ENCODE measurements at places on chromosomes 6 and 20.

- no peak for DNase-seq
Measured at GRCh38 chr6:36491378-36491965, 48.7 kb downstream of the KCTD20 start.

GRCh38 chr20:53385941-53386767, 207.5 kb downstream of the ZNF217 start:
- DNase-seq, result no peak

GRCh38 chr6:131357501-131357900, 215.5 kb upstream of the ARG1 start:
- no peak for DNase-seq

GRCh38 chr20:19996917-19997316, 20.2 kb upstream of the NAA20 start:
- DNase-seq, result no peak

DNA sequence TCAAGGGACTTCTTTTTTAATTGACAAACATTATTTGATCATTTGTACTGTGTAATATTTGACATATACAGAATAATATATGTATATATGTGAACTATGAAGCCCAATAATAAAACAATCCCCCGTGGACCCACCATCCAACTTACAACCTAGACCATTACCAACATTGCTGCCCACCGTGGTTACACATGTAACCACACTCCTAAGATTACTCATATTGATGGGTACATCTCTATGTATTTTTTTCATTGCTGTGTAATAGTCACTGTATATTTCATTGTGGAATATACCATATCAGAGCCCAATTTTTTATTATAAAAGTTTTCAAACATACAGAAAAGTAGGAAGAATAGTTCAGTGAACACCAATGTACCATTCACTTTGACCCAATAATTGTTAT, 94.3 kb downstream of the RTN4IP1 start:
- no peak for DNase-seq

GRCh38 chr20:4978050-4978918, 23.0 kb downstream of the SLC23A2 start:
- DNase-seq, result no peak

- DNase-seq, result no peak
Measured at GRCh38 chr6:135351635-135352034, 145.9 kb downstream of the AHI1 start.

DNA sequence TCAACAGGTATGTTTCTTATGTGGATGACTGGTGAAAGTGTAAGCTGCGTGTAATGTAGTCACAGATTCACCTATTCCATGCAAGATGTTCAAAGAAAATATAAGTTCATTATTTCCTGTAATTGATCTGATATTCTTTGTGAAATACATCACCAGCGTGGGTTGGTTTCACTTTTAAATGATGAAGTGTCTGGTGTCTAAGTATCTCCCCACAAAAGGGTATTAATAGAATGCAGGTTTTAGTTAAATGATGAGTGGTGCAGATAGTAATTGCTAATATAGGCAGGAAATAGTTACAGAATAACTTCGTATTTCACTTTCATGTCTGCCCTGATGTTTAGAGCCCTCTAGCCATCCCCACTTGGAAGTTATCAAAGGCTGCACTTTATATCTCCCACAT, 22.2 kb downstream of the PGBD1 start:
- DNase-seq, result no peak

DNA sequence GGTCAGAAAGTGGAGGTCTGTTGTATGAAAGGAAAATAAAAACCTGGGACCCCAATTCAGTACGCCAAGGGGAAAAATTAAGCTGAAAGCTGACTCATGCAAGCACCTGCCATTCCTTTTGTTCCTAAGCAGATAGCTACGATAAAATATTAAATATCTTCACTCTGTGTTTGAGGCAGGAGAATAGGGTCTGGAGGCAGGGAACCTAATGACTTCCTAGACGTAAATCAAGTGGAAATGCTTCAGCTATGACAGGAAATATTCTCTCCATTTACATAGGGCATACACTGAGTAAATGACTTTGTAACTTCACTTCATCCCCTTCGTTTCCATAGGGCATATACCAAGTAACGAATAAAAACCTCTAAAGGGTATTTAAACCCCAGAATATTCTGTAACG, 41.0 kb upstream of the IFNGR1 start:
- DNase-seq, result no peak

- DNase-seq, result no peak
Measured at GRCh38 chr20:32649697-32650400, 23.9 kb downstream of the C20orf203 start.

DNA sequence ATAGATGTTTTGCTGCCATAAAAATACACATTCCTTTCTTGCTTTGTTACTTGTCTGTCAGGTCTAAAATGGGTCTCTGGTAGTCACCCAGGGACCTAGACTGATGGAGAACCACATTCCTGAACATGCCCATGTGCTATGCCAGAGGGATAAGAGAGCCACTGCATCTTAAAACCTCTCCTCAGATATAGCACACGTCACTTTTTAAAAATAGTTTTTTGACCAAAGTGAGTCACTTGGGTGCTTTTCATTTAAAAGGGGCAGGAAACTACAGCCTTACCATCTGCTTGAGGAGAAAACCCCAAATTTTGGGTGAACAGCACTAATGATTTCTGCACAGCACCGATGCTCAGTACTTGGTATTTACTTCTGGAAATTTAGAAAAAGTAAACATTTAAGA, 197.8 kb downstream of the OGFRL1 start:
- no peak for DNase-seq

DNA sequence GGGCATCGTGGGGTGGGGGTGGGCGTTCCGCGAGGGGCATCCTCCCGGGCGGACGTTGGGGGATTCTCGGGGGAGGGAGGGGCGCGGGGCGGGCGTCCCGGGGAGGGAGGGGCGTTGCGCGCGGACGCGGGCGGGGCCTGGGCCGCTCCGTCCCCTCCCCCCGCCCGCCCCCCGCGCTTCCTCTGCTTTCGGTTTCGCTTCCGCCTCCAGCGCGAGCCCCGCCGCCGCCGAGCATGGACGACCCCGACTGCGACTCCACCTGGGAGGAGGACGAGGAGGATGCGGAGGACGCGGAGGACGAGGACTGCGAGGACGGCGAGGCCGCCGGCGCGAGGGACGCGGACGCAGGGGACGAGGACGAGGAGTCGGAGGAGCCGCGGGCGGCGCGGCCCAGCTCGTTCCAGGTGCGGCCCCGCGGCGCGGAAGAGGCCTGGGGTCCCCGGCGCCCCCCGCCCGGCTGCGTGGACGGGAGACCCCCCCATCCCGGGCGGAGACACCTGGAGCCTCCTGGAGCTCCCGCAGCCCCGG, at the start of gene OGFR:
TSS of gene OGFR (plus strand) at position 209 of the 528 bp plus-strand sequence. CDS start at position 234, 25 bp downstream.
- DNase-seq, result peak; percentile 67

DNA sequence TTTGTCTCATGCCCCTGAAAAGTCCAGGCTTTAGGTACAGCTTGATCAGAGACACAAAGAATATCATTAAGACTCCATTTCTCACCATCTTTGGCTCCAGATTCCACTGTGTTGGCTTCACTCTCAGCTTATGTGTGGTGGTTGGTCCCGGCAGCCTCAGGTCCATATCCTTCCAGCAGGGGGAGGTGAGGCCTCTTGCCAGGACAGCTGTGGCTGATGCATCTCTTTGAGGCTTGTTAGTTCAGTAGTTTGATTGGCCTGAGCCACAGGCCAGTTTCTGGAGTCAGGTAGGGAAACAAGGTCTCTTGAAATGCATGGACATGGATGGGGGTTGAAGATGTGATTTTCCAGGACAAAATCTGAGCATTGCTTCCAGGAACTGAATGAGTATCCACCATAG, 62.4 kb downstream of the JAG1 start:
- DNase-seq, result no peak

GRCh38 chr6:23349521-23350147, 776.4 kb upstream of the NRSN1 start:
- DNase-seq, result no peak

DNA sequence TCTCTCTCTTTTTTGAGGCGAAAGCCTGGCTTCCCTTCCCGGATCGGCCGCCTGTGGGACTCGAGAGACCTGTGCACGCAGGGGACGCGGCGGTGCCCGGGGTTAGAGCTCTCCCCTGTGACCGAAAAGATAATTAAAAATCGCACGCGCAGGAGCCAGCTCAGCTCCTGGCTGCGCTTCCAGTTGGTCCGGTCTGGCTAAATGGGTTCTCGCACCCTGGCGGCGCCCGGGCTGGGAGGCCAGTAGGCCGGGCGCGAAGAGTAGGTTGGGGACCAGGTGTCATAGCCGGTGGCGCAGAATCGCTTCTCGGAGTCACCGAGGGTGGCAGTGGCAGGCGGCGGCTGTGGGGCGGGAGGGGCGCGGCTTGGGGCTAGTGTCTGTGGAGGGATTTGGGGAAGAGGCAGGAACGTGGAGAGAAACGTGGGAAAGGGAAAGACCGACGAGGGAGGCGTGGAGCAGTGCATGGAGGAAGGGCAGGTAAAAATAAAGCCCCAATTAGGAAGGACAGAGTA, 41.9 kb upstream of the SUPT3H start:
- DNase-seq, result no peak

- no peak for DNase-seq
Measured at GRCh38 chr6:67184405-67184804, 1450.7 kb upstream of the ADGRB3 start.

DNA sequence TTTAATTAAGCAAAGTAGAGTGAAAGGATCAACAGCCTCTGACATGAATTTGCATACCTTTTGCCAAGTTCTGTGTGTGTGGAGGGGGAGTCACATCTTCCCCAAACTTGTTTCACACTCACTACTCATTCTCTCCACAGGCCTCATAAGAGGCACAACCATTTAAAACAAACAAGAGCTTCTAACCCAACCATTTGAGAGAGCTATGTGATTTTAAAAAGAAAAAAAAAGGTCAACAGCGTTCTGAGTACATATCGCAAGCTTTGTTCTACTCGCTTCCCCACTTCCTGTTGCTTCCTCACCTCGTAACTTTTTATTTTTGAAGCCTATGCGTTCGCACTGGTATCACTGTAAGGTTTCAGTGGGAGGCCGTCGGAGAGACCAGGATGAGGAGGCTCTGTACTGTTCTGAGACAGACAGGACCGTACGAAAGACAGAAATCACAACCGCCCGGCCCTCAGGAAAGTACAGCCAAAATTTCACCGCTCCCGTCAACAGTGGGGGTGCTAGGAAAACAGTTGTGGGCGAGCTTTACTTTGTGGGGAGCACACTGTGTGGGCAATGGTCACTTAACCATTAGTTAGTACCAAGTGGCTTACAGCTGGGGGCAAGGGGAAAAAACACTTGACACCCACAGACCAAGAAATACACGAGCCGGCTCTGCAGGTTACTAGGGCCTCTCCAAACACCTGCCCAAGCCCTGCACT, 61.3 kb downstream of the TRERF1 start:
- DNase-seq, result no peak

GRCh38 chr6:163313566-163313965, 101.0 kb upstream of the QKI start:
- DNase-seq, result no peak

DNA sequence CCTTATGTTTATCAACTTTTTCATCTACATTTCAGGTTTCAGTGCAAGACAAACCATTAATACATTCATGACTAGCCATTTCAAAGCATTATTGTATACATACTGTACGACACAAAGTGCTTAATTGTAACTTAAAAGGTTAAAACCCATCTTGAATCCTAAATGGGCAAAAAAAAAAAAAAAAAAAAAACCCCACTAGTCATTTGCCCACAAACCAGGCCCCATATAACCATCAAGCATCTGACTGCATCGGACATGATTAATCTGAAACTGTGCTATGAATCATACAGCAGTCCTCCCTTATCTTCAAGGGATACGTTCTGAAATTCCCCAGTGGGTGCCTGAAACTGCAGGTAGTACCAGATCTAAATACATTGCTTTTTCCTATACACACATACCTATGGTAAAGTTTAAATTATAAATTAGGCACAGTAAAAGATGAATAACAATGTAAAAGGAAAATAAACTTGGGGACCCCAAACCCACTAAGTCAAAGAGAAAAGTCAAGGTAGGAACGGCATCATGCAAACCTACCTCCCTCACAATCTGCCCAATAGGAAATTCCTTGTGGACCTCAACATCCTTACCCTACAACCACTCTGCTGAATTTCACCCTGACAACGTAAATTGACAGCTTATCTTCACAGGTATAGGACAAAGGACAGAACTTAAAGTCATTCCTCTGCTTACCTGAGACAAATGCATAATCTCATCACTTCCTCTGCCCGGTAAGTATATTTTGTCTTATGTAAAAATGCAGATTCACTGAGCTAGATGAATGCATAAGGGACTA, 14.3 kb downstream of the B4GALT5 start:
- DNase-seq, result no peak

DNA sequence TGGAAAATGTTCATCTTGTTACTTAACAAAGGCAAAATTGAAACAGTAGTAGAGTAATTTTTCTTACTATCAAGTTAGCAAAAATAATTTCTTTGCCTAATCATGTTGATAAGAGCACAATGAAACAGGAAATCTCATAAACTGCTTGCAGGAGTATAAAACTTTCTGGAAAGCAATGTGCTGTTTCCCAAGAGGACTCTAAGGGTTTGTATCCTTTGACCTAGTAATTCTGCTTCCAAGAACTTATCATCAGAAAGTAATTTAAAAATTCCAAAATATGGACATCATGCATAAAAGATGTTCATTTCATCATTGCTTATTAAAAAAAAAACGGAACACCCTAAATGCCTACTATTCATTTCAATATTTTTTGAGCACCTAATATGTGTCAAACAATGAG, 46.1 kb upstream of the TNFAIP3 start:
- DNase-seq, result no peak

DNA sequence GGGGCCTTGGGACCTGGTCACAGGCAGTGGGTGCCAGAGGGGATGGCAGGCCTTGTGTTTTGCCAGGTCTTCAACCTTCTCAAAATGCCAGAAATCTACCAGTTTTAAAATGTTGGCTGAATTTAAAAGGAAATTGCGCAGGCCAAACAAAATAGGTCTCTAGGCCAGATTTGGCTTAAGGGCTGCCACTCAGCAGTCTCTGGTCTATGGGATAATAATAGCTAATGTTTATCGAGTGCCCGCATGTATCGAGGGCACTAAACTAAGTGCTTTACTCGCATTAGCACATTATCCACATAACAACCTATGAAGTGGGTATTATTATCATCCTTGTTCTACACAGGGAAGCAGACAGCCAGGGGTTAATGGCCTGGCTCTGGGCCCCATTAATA, 11.0 kb downstream of the E2F3 start:
- DNase-seq, result no peak

- no peak for DNase-seq
Measured at GRCh38 chr6:95815389-95816056, 200.3 kb upstream of the FUT9 start.

GRCh38 chr6:37653933-37654565, 43.6 kb downstream of the MDGA1 start:
- no peak for DNase-seq

DNA sequence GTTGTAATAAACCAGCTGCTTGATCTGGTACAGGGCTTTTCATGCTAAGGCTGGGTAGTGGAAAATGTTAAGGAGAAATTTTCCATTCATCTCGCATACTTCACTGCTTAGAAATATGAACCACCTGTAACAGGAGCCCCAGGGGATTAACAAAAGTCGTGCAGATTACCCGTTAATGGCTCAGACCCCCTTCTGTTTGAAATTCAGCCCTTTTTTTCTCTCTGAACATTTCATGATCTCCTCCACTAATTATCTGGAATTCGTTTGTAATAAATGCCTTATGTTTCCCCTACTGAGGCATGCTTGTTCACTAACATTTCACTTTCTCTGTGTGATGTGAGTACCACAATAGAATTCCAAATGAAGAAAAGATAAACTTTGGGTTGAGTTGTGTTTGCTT, 336.4 kb upstream of the HSF2 start:
- DNase-seq, result no peak

- DNase-seq, result no peak
Measured at GRCh38 chr20:4833074-4833728, 111.5 kb downstream of the PRND start.

All from hypothalamus (tissue), 51 donors.